Stimulated activated naive CD8-positive, alpha-beta T cell treated with anti-CD3 and anti-CD28 coated beads, Interleukin-15, Interleukin-2, amounts not matched to agents 100 U/mL and 50 U/mL, for 24 hours (primary cell): ENCODE measurements at places on chromosomes 6 and 20.

- no peak for DNase-seq
Measured at GRCh38 chr6:90758741-90759140, 171.9 kb upstream of the MAP3K7 start.

GRCh38 chr6:30834646-30835045, 49.7 kb upstream of the DDR1 start:
- DNase-seq = no peak

DNA sequence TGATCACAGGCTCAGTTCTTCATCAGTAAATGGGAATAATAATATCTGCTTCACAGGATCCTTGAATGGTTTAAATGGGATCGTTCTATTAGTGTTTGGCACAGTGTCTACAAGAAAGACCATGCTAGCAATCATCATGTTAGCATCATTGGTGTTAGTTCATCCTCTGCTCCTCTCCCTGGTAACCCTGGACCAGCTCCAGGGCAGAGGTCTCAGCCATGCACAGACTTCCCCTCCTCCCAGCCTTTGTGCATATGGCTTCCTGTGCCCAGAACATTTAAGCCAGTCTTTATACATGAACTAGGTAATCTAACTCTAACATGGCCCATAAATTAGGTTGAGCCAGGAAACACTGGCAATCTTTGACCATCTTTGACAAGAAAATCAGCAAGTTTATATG, 180.2 kb downstream of the EPM2A start:
- DNase-seq = no peak

- DNase-seq = no peak
Measured at GRCh38 chr6:155107432-155108069, 112.4 kb downstream of the TIAM2 start.

GRCh38 chr20:18180815-18181214, 43.2 kb downstream of the KAT14 start:
- DNase-seq = no peak
